A172 (cell line): ENCODE measurements at places on chromosomes 11 and 22. TPM values are rescaled to one million over a fixed set of nuclear protein-coding genes. Genes with fewer than 3 reads are reported as not detected.

Gene MFNG
- total RNA-seq: 0.86 and 0.95 TPM in 2 replicates

Gene TRIM21
- 24.7 and 25.2 TPM in 2 replicates for total RNA-seq

Gene APOL5
- not detected in 2 replicates for total RNA-seq

Gene MS4A6E
- not detected in 2 replicates for total RNA-seq

Gene SLC25A18
- 0.09 TPM in 1 of 2 replicates, not detected in the other for total RNA-seq

Gene HSCB
- total RNA-seq: 10.4 and 15.4 TPM in 2 replicates

Gene RTN4RL2
- total RNA-seq: 0.64 and 1.6 TPM in 2 replicates
